Smooth muscle cell of the brain vasculature (primary cell): ENCODE measurements at places on chromosomes 2 and 18.

- DNase-seq: no peak
These were observed 141.9 kb upstream of the CTAGE1 start for GRCh38 chr18:22559414-22560274.

GRCh38 chr2:166882851-166883250 lies 5.4 kb upstream of the XIRP2 start:
- DNase-seq: no peak

DNA sequence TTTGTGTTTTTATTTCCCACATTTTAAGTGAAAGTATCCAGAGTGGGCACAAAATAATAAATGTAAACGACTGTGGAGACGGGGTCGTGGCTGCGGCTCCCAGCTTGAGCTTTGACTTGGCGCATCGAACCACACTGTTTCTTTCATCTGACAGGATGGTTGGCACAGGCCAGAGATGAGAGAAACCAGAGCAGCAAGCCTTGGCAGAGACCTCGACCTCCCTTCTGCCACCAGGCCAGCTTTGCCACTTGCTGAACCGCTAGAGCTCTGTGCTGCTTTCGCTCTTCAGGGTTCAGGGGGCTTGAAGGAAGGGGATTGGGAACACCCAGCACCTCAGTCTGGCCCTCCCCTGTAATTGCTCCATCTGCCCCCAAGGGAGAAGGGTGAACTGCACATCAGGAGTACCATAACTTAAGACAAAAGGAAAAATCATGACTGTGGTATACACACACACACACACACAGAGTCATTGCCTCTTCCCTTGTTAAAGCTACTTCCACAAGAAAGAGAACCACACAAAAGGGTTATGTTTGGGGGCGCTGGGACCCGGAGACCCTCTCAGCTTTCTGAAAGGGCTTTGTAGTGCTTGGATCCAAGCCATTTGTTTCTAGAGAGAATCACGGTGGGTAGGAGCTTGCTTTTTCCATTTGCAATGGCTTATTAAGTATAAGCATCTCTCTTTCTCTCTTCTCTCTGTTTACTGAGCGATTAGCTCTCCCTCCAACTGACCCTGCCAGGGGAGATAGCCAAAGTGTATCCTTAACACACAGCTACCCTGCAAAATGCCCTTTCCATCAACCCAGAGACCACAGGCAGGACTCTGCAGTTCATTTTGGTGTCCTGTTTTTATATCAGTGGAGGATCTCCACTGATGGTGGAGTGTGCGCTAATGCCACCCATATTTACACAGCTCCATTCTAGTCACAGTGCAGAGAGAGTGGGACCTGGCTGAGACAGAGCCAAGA lies 23.0 kb downstream of the POU3F3 start:
- DNase-seq: no peak

DNA sequence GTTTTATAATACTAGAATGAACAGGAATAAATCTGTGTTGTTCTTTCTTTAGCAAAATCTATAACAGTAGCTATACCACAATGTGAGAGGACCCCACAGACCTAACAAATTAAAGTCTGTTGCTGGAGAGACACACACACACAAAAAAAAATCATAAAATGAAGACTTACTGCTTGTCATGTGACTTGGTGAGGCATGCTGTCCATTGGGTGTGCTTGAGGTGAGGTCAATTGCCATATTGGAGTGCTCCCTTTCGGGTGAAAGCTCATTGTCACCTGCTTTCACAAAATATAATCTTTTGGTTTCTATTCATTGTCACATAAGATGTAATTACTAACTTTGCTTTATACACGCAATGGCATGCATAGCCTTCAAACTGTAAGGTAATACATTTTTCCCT lies 3.9 kb downstream of the IKZF2 start:
- DNase-seq: no peak

GRCh38 chr2:1750933-1751766 lies 6.8 kb upstream of the PXDN start:
- DNase-seq: peak; percentile 63

GRCh38 chr2:105888625-105889024 lies 143.9 kb downstream of the NCK2 start:
- DNase-seq: no peak

DNA sequence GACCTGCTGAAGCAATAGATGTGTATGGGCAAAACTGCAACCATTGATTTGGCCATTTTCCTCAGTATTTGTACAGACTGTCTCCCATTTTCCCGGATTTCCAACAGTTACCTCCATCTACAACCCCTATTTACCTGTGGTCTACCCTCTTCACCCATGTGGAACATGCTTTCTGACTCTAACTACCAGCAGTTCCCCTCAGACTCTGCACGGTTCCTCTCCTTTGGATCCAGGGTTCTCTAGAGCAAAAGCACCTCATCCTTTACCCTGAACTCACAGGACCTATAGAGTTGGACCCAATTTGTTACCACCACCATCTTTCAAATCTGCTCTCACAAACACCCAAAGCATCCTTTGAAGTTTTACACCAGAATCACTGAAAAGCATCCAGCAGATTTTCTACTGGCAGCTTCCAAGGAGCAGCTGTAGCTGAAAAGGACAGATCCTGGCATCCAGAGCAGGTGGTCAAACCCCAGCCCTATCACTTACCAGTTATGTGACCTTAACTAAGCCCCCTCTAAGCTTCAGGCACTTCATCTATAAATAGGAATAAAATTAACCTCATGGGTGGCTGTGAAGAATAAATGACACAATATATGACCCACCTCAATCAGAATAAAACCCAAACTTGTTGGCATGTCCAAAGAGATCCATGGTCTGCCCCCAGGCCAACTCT lies 15.3 kb downstream of the CYTIP start:
- no peak for DNase-seq

GRCh38 chr2:174499371-174499770 lies 12.5 kb upstream of the GPR155 start:
- DNase-seq: no peak

DNA sequence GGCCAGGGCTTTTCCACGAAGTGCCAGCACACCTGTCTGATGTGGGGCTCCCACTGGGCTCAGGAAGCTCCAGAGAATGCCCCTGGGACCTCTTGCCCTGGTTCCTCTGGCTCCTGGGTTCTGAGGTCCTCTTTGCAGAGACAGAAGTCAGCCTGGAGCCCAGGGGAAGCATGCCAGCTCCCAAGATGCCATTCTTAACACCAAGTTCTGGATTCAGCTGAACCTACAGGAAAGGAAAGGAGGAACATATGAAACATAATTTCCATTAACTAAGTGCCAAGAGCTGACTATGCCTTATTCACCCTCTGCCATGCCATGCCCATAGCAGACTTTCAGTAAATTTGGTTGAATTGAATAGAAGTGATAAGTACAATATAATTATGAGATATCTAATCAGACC lies 21.9 kb downstream of the FAM124B start:
- DNase-seq: no peak

DNA sequence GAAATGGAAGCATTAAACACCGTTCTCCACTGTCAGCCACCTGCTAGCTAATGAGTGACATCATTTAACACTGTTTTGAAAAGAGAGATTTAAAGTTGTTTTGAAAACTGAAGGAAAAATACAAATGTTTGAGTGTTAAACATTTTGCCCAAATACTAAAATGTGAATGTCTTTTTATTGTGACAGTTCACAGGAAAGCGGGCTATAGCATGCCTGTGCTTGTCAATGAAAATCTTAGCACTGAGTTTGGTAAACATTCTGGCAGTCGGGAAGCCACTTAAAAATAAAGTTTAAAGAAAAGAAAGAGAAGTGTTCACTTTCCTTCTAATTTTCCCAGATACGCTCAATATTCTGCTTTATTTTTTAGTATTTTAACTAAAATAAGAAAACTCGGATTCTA lies 40.3 kb upstream of the SMIM21 start:
- DNase-seq: no peak

DNA sequence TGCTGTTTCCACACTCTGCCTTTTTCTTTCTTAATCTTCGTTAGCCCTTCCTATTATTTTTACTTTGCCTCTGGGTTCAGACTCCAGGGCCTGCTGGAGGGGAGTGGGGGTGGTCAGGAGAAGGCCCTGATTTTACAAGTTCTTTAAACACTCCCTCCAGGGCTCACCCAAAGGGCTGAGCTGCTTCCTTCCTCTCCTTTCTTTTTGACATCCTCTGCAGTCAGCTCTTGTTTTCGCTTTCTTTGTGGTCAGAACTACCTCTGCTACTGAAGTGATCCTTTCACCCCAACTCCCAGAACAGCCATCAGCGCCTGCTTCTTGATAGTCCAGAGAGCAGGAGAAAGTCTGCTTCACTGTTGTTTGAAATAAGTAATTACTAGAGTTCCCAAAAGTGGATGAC lies 925.7 kb downstream of the EPHA4 start:
- DNase-seq: no peak

DNA sequence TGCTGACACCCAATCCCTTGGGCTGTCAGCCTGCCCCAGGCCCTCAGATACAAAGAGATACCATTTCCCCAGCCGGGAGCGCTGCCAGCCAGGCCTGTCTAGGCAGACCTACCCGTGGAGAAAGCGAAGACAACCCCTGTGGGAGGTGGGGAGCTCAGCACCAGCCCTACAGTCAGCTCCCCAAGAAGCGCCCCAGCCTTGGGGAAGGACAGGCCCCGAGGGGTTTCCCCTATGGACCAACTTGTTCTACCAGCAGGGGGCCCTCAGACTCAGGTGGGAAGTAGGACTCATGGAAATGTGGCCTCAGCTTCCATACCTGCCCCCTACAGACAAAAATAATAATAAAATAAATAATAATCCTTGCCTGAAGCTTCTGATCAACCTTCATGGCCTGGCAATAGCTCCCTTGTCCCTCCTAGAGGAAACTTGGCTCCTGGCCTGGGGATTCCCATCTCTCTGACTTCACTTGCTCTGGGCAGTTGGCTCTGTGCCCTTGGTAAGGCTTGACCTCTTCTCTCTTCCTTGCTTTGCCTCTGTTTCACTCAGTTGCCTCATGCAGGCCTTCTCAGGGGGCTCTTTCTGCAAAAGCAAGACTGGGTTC lies 7.0 kb downstream of the SLC35F6 start:
- no peak for DNase-seq

DNA sequence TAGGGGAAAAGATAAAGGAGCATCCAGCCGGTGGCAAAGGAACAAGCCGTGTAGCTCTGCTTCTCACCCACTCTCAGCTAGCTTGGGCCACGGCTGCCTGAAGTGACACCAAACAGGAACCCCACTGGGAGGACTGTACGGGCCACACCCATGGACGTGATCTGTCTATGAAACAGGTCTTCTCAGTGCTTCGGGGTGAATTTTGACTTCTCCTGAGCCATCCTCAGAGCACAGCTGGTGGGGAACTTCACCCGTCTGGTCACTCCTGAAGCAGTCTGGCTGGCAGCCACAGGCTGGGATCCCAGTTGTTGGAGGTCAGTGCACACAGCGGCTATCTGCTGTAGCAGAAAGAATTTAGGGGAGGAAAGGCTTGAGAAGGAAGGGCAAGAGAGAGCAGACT lies 223.8 kb downstream of the FAM210A start:
- DNase-seq: no peak

DNA sequence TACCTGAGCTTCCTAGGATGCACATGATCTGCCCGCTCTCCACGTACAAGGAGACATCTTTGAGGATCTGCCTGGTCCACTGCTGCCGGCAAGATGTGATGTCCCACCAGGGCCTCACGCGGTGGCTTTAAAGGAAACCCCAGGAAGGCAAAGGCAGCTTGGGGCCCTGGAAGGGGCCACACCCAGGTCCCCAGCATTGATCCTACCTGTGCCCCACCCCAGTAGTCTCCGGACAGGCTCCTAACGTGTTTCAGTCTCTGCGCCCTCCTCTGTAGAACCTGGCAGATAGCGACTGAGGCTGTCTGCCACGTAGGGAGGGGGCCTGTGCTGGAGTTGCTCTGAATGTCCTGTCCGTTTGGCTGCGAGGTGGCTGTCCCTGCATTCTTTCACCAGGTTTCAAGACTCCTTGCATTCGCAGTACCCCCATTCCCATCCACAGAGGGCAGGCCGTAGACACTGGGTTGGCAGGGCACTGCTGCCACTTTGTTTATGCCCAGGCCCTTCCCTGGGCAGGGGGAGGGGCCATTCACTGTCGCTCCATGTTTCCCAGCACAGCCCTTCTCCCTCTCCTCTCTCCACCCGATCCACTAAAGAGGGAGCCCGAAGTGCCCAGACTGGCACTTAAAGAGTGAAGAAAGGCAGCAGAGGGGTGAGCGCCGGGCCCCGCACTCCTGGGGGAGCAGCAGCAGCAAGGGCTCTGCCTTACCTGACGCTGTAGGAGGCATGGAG lies 644 bp downstream of the ABCG5 start:
- no peak for DNase-seq

DNA sequence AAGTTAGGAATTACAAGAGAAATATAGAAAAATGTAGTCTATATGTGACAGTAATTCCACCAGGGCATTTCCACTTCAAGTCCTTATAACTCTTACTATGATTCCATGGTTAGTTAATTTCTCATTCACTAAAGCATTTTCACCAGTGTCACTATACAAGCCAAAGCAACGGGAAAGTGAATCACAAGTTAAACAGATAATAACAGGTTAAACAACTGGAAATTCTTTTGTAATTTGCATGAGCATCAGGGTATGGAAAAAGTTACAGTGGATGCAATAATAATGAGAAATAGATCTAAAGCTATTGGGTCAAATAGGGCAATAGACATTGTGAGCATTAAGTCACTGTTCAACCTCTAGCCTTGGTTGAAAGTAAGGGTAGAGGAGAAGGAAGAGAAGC lies 88.9 kb upstream of the ST6GAL2 start:
- no peak for DNase-seq

- DNase-seq: peak; percentile 64
These were observed 228.5 kb downstream of the TTC32 start for GRCh38 chr2:19673213-19673791.

DNA sequence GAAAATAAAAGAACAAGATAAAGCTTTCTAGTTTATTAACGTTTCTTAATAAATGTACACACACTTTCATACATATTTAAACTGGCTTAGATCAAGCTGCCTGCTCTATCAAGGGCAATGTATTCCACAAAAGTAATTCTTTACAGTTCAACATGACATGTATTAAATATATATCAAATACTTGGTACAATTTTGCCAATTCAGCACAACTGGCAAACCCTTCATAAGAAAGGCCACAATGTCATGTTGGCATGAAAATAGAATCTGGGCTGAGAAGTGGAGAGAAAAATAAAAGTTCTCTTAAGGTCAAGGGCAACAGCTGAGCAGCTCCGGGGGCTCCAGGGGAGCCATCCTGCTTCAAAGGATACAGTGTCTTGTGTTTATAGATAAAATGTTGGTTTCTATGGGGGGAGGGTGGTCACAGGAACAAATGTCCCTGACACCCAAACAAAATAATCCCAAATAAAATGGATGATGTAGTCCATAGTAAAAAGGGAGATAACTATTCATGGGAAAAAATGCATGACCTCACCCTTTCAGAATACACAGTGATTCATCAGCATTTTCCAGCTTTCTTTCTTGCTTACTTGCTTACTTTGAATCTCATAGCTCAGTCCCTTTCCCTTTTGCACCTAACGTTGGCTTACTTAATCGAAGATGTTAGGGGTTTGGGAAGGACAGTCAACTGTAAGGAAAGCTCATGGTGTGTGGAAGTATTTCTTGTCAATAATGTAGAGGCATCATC lies 494.9 kb downstream of the NYAP2 start:
- DNase-seq: peak; percentile 41

GRCh38 chr2:53150146-53150545 lies 617.5 kb upstream of the CHAC2 start:
- no peak for DNase-seq
